T-cell (primary cell): ENCODE measurements at places on chromosomes 2 and 18. TPM values are rescaled to one million over a fixed set of nuclear protein-coding genes. Genes with fewer than 3 reads are reported as not detected.

DNA sequence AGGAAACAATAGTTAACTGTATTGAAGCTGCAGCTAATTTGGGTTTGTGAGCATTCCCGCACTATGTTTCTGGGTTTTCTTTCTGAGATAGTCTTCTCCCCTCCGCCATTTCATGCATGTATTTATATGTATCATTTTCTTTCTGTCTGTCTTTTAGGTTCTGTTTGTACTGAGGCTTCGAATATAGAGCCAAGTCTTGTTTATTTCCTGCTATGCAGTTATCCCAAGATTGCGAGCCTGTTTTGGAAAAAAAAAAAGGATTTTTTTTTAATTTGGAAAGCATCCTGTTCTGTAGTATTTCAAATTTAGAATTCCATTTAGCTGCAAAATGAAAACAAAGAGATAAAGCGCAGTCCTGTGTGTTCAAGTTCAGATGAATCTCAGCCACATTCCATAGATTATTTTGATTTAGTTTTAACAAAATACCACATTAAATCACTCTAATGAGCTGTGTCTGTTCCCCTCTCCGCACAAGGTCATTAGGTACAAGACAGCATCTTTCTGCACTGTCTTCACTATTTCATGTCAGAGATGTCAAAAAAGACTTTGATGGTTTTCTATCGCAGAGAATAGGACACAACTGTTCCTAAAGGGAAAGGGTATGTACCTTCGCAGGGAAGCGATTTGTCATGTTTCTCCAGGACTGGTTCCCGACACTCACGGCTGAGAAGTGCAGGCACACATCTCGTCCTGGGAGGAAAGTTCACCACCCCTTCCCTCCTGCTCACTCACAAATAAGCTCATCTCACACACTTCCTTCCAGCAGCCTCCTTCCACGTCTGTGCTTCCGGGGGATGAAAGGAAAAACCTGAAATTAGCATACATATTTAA is 443.4 kb downstream of the ZNF516 start:
- H3K4me1 ChIP-seq, result no peaks in the 10 kb centered on the region
- H3K36me3 ChIP-seq, result no peaks in the 10 kb centered on the region
- no peaks in the 10 kb centered on the region for H3K27me3 ChIP-seq
- DNase-seq, result no peak
- no peak overlapping the region for H3K4me3 ChIP-seq

GRCh38 chr2:172772633-172773032 is 37.0 kb downstream of the RAPGEF4 start:
- DNase-seq, result no peak
- H3K36me3 ChIP-seq, result no peaks in the 10 kb centered on the region
- no peak overlapping the region for H3K4me3 ChIP-seq

The HJURP gene
- 0.33 TPM for total RNA-seq

DNA sequence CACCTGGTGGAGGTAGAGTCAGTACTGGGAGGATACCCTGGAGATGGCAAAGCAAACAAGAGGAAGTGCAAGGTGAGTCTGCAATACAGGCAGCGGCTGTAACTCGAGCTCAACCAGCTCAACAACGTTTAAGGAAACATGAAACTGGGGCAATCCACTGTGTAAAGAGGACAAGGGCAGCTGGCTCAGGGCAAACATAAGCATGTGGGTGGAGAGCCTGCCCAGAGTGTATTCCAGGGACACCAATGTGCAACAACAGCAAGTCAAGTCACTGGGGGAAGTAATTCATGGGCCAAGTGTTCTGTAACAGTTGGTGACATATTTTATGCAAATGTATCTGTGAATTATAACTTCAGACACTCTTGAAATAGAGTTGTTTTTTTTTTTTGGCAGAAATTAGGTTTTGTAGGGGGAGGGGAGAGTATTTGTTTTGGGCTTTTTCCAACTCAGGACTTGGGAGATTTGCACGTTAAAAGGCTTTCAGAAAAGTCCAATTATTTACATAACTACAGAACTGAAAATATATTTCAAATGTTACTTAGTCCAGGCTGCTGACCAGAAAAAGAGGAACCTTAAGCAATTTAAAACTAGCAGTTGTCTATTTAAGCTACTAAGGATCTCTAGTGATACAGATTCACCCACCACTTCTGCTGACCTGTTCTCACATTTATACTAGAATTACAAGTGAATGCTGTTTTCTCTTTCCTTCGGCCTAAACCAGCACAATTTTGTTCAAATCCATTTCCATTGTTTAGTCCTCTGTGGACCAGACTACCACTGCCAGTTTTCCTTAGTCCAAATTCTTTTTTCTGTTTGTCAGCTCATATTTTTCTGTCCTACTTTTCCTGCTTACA is 18.6 kb downstream of the NRXN1 start:
- H3K4me3 ChIP-seq, result no peak overlapping the region
- H3K4me1 ChIP-seq, result no peaks in the 10 kb centered on the region
- H3K36me3 ChIP-seq, result no peaks in the 10 kb centered on the region
- no peak overlapping the region for H3K27ac ChIP-seq
- DNase-seq, result no peak

DNA sequence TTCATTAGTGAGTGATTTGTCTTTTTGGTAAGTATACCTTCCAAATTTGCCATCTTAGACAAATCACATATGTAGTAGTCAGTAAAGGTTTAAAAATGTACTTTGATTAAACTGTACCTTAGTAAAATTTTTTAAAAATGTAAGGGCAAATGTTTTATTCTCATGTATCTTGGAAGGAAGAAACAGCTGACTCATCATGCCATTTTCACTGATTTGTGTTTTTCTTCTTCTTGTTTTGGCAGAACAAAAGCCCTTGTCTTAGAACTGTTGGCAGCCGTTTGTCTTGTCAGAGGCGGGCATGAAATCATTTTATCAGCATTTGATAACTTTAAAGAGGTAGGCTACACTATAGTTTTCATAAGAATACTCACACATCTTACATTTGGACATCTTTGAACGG is 136.5 kb downstream of the PRPF40A start:
- H3K4me1 ChIP-seq, result no peaks in the 10 kb centered on the region
- no peaks in the 10 kb centered on the region for H3K27me3 ChIP-seq
- H3K4me3 ChIP-seq, result no peak overlapping the region
- no peak for DNase-seq
- no peak overlapping the region for H3K27ac ChIP-seq

The ACVR2A gene
- 10.7 TPM for total RNA-seq

DNA sequence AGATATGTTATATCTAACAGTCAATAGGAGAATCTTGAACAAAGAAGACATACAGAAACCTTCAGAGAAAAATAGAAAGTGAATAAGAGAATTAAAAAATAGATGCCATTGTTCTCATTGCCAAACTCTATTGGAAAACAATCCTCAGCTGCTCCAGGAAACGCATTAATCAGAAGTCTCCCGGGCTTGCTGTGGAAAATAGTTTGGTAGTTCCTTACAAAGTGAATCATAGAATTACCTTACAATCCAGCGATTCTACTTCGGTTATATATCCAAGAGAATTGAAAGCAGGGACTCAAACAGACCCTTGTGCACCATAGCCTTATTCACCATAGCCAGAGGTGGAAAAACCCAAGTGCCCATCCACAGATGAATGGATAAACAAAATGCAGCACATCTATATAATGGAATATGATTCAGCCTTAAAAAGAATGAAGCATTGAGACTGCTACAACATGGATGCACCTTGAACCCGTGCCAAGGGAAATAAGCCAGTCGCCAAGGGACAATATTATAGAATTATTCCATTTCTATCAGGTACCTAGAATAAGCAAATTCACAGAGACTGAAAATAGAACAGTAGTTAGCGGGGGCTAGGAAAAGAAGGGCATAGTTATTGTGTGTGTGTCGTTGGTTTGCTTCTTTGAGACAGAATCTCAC is 21.9 kb upstream of the CHRNA1 start:
- no peak overlapping the region for H3K27ac ChIP-seq
- H3K36me3 ChIP-seq, result no peaks in the 10 kb centered on the region
- H3K4me3 ChIP-seq, result no peak overlapping the region
- DNase-seq, result no peak

DNA sequence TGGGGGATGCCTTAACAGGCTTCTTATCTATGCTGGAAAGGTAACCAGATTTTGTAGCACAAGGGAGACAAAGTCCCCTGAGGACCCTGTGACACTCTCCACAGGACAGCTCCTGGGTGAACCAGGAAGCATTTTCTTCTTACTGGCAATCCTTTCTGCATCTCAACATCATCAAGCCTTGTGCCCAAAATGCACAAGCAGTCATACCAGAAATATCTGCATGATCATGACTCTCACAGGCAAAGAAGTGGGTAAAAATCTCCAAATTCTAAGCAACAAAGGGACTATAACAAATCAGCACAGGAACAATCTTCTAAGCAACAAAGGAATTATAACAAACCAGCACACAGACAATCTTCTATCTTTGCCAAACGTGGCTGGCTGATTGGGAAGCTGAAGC is 99.1 kb upstream of the CD226 start:
- no peak overlapping the region for H3K4me3 ChIP-seq
- no peaks in the 10 kb centered on the region for H3K4me1 ChIP-seq
- peaks cover 13% of the 10 kb centered on the region for H3K36me3 ChIP-seq
- H3K27me3 ChIP-seq, result no peaks in the 10 kb centered on the region

DNA sequence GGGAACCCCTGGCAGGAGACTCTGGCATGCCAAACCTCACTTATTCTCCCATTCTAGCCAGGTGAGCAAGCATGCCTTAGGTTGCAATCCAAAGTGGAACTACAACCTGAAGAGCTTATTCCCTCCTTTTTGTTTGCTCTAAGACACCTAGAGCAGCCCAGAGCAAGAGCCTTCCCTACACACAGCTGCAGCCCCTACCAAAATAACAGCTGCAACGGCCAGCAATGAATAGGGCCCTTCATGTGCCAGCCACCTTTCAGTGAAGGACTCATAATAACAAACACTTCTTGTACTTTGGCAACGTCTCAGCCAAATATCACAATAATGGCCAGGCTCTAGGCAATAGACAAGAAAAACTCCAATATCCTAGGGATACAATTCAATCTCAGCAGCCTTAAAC is 178.7 kb downstream of the ALK start:
- H3K36me3 ChIP-seq, result no peaks in the 10 kb centered on the region
- H3K27ac ChIP-seq, result no peak overlapping the region
- no peaks in the 10 kb centered on the region for H3K4me1 ChIP-seq
- DNase-seq, result no peak
- no peak overlapping the region for H3K4me3 ChIP-seq

The GAREM2 gene
- total RNA-seq, result 2.9 TPM

The COL6A3 gene
- total RNA-seq, result 2.9 TPM

DNA sequence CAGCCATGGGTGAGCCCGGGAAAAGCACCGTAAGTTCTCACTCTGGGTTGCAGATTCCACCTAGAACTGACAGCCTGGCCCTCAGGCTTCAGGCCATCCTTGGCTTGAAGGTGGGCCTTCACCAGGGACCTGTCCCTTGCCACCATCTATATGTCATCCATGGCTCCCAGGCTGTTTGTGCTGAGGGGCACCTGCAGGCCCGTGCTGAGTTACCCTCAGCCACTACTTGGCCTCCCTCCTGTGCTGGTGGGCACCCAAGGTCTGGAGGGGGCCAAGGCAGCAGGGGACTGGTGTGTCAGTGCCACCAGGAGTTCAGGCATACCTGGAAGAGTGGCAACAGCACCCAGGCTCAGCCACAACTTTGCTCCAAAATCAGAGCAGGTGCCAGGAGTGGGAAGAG is 326.2 kb upstream of the SMIM21 start:
- no peak overlapping the region for H3K27ac ChIP-seq
- H3K4me3 ChIP-seq, result no peak overlapping the region
- H3K36me3 ChIP-seq, result no peaks in the 10 kb centered on the region

- no peak for DNase-seq
- no peaks in the 10 kb centered on the region for H3K4me1 ChIP-seq
- H3K4me3 ChIP-seq, result no peak overlapping the region
- H3K27me3 ChIP-seq, result no peaks in the 10 kb centered on the region
- no peak overlapping the region for H3K27ac ChIP-seq
- no peaks in the 10 kb centered on the region for H3K36me3 ChIP-seq
Measured at GRCh38 chr2:8234757-8235374, 447.0 kb upstream of the ID2 start.

DNA sequence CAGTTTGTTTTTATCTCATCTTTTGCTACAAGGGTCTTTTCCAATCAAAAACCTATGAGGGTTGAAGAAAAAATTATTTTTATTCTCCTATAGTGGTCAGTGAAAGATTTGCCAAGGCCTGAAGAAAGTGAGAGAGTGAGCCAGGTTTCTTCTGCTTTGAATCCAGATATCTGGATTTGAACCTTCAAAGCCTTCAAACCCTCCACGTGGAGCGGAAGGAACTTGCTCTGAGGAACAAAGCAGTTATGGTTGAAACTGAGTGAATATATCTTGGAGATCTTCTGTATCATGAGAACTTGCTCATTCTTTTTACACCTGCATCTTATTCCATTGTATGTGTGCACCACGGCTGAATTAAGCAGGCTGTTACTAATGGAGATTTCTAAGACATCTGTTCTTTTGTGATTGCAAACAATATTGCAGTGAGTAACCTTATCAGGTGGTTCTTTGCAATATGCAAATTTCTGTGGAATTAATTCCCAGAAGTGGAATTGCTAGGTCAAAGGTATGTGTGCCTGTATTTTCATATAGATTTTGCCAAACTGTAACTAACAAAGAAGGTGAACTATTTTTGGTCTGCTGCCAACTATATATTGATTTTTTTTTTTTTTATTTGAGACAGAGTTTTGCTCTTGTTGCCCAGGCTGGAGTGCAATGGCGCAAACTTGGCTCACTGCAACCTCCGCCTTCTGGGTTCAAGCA is 147.9 kb downstream of the B3GNT2 start:
- no peaks in the 10 kb centered on the region for H3K27me3 ChIP-seq
- no peak overlapping the region for H3K27ac ChIP-seq

- no peaks in the 10 kb centered on the region for H3K27me3 ChIP-seq
- no peak overlapping the region for H3K4me3 ChIP-seq
- H3K27ac ChIP-seq, result no peak overlapping the region
- H3K4me1 ChIP-seq, result peaks cover 8% of the 10 kb centered on the region
- peaks cover 16% of the 10 kb centered on the region for H3K36me3 ChIP-seq
Measured at GRCh38 chr2:7016601-7017211, 99.5 kb downstream of the RNF144A start.
